ELF-1 (cell line): ENCODE measurements at places on chromosomes 16 and 17.

- DNase-seq: no peak
Observed at GRCh38 chr17:38403491-38403890, 24.8 kb upstream of the ARHGAP23 start.

GRCh38 chr16:4272114-4272956 lies 488 bp downstream of the TFAP4 start:
- DNase-seq: peak; percentile 64

DNA sequence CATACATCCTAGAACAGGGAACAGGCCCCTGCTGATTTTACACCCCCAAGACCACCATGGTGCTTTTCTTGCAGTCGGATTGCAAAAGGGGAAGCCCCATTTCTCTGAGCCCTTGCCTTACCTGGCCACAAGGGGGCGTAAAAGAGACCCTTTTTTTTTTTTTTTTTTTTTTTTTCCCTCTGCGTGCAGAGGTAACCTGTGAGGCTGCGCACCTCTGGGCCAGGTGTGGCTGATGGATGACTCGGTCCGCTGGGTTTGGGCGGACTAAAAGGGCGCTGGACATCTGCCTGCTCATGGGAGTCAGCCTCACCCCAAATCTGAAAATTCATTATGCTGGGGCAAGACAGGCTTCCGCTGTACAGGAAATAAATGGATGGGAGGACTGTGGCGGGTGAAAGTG lies 281.0 kb downstream of the CBLN1 start:
- DNase-seq: peak; percentile 58

- no peak for DNase-seq
Observed at GRCh38 chr17:65103431-65103830, 33.7 kb upstream of the RGS9 start.

DNA sequence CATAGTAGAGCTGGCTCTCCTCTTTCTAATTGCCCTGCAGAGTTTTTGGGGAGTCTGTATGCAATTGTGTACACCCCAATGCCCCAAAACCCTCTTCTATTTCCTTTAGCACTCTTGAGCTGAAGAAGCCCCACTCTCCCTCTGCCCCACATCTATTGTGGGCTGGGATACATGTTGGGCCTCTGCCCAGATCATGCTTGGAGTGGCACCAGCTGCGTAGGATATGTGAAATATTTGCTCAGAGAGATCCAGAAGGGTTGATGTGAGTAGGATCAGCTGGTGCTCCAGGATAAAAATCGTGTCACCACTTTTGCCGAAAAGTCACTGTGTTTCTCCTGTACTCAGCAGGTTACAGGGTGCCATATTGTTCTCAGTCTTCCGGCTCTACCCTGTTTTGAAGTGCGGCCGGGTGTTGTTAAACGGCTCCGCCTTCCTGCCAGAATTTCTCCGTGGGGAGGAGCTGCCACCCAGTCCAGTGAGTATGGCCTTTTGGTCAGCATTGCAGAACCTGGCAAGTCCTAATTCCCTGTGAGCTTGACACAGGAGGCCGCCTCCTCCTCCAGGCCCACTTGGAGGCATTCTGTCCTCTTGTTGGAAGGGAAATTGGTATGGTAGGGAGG lies 664.5 kb downstream of the WWOX start:
- no peak for DNase-seq

GRCh38 chr16:717450-718245 lies 2.7 kb downstream of the METRN start:
- no peak for DNase-seq

GRCh38 chr16:88993166-88993761 lies 16.3 kb upstream of the CBFA2T3 start:
- no peak for DNase-seq

GRCh38 chr17:45813048-45813725 lies 29.1 kb downstream of the CRHR1 start:
- peak; percentile 81 for DNase-seq

DNA sequence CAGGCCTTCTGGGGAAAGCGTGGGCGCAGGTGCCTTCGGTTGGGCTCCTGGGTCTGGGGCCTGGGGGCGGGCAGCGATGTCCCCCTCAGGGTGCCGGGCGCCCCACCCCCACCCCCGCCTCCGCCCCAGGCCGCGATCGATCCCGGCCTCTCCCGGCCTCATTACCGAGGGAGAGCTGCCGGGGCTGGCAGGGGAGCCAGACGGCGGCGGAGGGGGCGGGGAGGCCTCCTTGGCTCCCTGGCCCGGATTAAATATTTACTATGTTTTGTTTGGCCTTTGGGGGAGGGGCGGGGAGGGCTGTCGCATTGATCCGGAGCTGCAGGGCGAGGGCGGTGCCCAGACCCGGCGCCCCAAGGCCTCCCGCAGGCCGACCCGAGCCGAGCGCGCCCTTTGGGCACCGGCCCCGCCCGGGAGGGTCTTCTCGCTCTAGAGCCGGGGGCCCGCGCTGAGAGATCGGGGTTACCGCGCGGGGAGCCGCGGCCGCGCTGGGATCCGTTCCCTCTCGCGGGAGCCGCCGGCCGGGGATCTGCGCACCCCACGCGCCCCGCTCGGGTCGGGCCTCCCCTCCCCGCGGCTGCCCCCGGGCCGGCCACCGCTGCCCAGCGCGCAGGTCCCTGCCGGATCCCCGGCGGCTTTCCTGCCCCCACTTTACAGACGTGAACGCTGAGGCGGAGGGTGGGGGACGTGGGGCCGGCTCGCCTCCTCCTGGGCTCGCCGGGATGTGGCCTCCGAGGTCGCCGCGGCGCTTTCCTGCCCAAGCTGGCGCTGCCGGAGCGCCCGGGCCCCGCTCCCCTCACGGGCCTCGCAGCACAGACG lies 27.0 kb downstream of the RTN4RL1 start:
- DNase-seq: peak; percentile 49

DNA sequence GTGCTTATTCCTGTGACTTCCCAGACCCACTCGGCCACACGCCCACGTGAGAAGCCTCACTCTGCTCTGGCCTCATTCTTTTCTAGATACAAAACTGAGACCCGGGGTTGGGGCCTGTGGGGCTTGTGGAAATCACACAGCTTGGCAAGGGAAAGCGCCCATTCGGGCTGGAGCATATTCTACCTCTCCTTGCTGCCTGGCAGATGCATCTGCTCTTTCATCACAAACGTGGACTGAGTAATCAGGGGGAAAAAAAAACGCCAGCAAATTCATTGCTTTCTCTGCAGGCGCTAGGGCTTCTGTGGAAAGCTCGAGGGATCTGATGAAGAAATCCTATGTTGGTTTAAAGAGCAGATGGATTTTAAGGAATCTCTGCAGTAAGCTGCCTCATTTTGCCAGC lies 44.4 kb downstream of the DNAH9 start:
- no peak for DNase-seq
